Inflammatory macrophage treated with lipopolysaccharide for 1 hour (primary cell): ENCODE measurements at places on chromosomes 3 and 15.

DNA sequence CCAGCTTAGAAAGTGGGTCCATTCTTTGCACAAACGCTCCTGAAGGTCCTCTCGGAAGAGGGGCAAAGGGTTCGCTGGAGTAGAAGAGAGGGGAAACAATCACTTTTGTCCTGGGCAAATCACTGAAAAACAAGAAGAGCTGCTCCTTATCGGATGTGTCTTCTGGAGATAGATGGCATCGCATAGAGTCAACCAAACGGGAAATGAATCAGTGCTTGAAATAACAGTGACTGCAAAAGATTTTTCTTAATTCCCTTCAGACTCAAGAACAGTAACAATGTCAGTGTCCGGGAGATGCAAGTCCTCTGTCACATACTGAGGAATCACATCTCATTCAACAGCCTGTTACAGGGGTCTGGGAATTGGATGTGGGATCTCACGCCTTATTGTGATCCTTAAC lies 78.8 kb upstream of the PCSK6 start:
- no peak for DNase-seq

DNA sequence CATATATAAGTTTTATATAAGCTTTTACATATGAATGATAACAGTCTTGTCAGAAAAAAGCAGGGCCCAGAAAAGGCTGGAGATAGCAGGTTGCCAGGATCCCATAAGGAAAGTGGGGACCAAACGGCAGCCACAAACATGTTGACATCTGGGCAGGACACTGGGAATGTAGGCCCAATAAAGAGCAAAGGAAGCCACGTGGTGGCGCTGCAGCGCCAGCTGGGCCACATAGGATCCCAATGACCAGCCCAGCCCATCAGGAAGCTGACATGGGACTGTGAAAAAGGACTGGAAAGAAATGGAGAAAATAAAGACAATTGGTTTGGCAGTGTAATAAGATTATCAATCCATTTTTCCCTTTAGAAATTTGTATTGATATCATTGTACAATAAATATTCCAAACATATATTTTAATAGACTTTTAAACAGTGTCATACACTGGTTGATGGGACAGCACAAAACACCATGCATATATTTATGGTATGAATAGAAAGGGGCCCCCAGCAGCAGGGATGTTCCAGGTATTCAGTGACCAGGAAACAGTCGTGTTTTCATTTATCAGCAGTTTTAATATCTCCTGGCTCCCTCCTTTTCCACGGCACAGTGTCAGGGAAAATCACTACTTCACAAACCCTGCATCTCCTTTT lies 89.0 kb upstream of the STRIT1 start:
- peak; percentile 41 for DNase-seq

DNA sequence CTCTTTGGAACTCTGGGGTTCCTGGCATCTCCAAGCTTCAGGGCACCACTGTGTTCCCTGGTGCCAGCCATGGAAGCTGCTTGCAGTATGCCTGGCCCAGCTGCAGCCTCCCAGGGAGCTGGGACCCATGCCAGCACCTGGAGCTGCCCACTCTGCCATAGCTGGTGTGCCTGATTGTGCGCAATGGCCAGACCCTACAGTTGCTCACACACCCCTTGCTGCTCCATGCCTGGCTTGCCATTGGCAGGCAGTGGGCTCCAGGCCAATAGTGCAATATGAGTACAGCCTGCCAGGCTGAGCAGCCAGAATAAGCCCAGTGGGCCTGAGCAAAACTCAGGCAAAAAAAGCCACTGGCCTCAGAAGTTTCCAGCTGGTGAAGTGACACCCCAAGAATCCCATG lies 43.8 kb upstream of the LRRFIP2 start:
- DNase-seq = no peak

DNA sequence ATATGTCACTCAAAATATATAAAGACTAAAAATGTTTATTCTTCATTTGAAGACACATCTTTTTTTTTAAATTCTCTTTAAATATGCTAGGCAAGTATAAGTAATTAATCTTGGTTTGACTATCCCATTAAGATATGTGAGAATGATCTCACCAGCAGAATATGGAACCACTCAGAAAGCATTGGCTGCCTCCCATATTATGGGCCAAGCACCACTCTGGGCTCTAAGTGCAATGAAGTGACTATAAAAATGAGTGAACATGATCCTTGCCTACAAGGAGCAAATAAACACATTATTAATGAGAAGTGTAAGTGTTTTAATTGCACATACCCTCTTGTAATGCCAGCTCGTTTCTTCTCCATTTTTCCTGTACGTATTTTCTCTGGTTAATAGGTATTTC lies 328.5 kb downstream of the NAALADL2 start:
- no peak for DNase-seq

- DNase-seq = no peak
These were observed 133.0 kb upstream of the NR2E3 start for GRCh38 chr15:71677352-71677751.

DNA sequence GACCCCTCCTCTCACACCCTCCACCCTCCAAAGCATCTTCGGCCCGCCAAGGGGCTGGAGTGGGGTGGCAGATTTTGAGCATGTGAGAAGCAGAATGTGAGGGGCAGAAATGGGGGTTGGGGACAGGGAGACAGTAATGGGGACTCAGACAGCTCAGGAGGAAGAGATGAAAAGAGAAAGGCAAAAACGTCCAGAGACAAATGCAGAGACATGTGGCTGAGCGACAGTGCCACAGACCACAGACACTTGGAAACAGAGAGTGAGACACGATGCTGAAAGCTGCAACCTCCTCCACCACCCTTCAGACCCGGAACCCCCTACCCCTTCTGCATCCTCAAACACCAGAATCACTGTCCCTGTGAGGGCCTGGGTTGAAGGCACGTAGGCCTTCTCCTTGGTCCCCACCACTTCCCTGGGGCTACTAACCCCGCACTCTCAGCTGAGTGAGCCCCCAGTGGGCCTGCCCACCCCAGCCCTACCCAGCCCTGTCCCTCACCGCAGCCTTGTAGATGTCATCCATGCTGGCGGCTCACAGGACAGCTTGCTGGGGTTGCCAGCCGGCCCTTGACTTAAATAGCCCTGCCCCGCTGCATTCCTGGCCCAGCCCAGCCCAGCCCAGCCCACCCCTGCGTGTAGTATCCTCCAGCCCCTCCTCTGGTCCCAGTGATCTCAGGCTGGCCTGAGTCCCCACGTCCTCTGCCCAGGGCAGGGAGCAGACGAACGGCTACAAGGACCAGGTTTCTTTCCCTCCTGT lies at the start of gene TNNC1:
TSS of gene TNNC1 (minus strand) at position 546 of the 754 bp plus-strand sequence. CDS start at position 520, 26 bp downstream.
- DNase-seq = no peak

DNA sequence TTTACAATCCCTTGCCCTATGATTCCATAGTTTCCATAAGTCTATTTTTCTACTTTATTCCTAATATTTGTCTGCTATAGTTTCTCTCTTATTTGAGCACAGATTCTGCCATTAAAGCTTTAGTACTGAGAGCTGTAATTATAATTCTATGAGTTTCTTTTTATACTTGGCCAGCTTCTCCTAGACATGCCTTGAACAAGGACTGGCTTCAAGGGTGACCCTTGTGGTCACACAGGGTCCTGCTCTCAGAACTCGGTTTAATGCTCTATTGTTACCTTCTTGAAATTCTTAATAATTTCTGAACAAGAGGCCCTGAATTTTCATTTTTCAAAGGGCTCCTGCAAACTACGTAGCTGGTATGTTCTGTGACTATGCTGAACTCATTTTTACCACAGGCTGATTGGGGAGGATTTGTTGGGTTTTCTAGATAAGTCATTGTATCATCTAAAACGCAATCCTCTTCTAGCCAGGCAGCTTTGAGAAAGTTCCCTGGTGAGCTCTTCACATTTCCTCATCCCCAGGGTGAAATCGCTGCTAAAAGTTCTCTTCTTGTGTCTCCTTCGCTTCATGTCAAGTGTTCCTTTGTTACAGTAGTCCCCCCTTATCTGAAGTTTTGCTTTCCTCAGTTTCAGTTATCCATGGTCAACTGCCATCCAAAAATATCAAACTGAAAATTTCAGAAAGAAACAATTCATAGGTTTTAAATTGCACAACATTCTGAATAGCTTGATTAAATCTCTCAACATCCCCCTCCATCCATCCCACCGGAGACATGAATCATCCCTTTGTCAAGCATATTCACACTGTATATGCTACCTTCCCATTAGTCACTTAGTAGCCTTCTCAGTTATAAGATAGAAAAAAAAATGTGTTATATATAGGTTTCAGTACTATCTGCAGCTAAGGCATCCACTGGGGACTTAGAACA lies 12.6 kb upstream of the PLCL2 start:
- DNase-seq = peak; percentile 54

- peak; percentile 8 for DNase-seq
These were observed 1.0 kb downstream of the MYO9A start for GRCh38 chr15:72116731-72117485.

DNA sequence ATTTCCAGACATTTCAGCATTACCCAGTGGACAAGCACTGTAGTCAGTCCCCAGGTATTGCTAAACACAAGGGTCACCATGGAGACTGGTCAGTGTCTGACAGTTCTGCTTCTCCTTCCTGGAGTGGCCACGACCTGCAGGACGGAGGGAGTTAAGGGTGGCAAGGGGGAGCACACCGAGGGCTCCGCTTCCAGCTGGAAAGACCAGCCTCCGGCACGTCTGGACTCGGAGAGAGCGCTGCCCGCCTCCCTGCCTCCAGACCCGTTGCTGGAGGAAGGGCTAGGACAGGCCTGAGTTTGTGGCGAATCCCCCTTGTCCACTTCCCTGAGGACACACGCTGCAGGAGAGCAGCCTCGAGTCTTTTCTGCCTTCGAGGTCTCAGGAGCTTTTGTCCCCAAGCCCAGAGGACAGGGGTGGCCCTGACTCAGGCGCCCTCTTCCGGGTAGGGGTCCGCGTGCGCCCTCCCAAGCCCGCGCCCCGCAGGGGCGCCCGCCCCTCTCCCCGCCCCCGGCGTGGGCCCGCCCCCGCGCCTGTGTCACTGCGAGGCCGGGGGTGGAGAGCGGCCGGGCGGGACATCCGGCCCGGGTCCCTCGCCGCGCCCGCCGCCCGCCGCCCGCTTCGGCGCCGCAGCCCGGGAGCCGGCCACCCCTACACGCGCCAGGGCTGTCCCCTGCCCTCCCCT lies at the start of gene CHST14:
TSS of gene CHST14 (plus strand) at position 562 of the 682 bp plus-strand sequence. CDS start 230 bp downstream, outside the sequence.
- peak; percentile 56 for DNase-seq

DNA sequence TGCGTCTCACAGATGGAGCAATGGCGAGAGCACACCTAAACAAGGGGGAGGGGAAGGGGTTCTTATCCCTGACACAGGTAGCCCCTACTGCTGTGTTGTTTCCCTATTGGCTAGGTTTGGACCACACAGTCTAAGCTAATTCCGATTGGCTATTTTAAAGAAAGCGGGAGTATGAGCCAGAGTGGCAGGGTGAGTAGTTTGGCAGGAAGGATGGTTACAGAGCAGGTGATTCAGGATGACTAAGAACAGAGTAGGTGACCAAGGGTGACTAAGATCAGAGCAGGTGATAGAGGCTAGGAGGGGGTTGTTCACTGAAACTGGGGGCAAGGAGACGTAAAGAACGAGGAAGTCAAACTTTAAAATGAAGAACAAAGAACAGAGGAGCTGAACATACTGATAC lies 511.8 kb downstream of the EDEM1 start:
- DNase-seq = no peak
